ENCODE measurements at places on chromosomes 11 and 22. TPM values are rescaled to one million over a fixed set of nuclear protein-coding genes. Genes with fewer than 3 reads are reported as not detected.

PLA2G6 gene
- total RNA-seq, result 260 TPM

GRCh38 chr22:47153854-47154525, 391.5 kb downstream of the TBC1D22A start:
- no peak for DNase-seq

DNA sequence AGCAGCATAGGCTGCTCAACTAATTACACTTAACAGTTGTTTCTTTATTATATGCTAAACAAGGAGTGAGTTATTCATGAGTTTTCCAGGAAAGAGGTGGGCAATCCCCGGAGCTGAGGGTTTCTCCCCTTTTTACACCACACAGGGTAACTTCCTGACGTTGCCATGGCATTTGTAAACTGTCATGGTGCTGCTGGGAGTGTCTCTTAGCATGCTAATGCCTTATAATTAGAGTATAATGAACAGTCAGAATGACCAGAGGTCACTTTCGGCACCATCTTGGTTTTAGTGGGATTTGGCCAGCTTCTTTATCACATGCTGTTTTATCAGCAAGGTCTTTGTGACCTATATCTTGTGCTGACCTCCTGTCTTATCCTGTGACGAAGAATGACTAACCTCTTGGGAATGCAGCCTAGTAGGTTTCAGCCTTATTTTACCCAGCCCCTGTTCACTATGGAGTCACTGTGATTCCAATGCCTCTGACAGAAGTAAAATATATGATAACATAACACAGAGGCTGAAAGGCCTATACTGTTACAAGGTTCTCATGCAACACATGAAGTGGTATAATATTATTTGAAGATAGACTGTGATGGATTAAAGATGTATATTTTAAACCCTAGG, 41.3 kb upstream of the RDX start:
- DNase-seq, result no peak

- no peak for DNase-seq
Observed at GRCh38 chr11:122115524-122116379, at the start of gene BLID. BLID (minus strand) TSS chr11:122116215; CDS start chr11:122115922, 293 bp downstream.

DNA sequence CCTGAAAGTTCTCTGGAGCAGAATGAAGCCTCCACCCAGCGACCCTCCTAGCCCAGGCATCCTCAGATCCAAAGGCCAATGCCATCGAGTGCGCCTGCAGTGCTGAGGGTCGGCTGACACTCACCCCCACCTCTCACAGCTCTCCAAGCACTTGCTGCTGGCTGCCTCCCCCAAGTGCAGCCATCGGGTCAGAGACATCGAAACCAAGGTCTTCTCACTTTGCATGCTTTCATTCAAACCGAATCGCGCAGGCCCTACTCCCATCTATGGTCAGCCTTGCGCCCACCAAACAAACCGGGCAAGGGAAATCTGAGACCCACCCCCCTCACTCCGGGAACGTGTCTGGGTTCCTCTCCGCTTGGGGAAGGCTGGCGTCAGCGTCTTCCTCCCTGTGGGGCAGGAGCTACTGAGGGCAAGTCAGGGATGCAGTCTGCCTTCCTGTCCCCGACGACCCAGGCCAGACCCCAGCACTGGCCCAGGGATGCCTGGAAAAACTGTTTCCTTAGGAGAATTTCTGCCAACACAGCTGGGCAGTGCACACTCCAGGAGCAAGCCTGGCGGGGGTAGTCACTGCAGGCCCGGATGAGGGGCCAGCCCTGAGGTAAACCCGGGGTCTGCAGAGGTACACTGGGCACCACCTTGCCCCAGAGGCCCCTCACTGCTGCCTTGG, 7.0 kb downstream of the WNT7B start:
- no peak for DNase-seq

- no peak for DNase-seq
Observed at GRCh38 chr11:104011044-104011443, 25.4 kb upstream of the DDI1 start.

GRCh38 chr11:504053-504993, 2.7 kb downstream of the RNH1 start:
- no peak for DNase-seq

SLC22A12 gene
- not detected for total RNA-seq

DNA sequence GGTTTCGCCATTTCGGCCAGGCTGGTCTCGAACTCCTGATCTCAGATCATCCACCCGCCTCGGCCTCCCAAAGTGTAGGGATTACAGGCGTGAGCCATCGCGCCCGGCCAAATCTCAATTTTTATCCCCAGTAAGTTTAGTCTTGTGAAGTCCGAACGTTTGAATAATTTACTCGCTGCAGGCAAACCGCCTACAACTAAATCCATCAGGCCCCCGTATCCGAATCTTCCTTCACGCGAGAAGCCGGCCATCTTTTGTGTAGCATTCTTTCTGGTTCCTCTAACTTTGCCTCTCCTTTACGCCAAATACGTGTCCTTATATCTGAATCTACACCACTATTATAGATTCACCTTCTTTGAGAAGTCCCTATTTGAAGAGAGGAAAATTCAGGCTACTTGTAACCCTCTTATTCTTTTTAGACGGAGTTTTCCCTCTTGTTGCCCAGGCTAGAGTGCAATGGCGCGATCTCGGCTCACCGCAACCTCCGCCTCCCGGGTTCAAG, 581 bp upstream of the EIF3L start:
- no peak for DNase-seq

MS4A7 gene
- 39.8 TPM for total RNA-seq

- peak; percentile 19 for DNase-seq
Observed at GRCh38 chr11:129992161-129992944, 10.3 kb downstream of the PRDM10 start.

SHISAL1 gene
- total RNA-seq, result 3.8 TPM

- DNase-seq, result no peak
Observed at GRCh38 chr11:103907548-103908455, 128.6 kb upstream of the DDI1 start.

DNA sequence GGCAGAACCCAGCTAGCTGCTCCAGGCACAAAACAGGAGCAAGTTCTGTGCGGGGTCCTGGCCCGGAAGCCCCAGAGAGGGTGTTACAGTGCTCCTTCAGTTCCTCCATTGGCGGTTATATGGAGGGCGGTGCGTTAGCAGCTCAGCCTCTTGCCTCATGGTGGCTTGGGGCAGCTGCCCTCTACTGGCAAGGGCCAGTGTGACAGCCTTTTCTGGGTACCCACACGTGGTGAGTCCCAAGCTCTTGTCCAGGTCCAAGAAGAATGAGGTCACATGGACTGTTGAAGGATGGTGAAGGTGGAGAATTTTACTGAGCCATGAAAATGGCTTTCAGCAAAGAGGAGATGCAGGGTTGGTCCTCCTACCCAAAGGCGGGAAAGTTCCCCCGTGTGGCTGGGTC, 100.5 kb downstream of the WT1 start:
- DNase-seq, result no peak

DNA sequence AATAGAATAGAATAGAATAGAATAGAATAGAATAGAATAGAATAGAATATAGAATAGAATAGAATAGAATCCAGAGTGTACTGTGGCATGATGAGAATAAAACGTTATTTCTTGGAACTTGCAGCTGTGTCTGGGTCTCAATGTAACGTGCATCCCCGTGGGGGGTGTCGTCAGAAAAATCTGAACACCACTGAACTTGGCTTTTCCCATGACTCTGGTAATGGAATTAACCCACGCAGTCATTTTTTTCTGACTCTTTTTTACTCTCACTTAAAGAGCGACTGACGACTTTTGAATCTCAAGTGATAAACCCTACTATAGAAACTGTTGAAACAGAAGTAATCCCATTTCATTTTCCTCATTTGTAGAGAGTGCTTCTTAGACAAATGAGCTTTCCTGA, 92.4 kb upstream of the BID start:
- DNase-seq, result no peak

SCN4B gene
- 3.5 TPM for total RNA-seq

OR52I1 gene
- total RNA-seq, result not detected

DNA sequence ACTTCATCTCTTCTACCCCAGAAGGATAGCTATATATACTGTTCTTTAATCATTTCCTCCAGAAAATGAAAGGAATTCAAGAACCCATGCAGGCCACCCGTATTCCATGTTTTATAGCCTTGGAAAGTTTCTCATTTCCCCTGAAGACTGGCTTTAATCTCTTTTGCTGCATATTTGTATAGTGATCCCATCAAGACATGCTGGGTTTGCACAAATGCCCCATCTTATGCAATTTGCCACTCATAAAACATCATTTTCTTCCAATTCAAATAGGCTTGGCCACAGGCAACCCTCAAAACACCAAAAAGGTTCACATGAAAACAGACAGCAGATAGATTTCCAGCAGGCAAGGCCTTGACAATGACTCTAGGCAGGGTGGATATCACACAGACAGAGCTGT, 28.3 kb upstream of the APOA1 start:
- no peak for DNase-seq

CHRNA10 gene
- total RNA-seq, result 1.8 TPM

- DNase-seq, result no peak
Observed at GRCh38 chr22:42396621-42397331, 35.4 kb downstream of the NFAM1 start.

GRCh38 chr11:83002053-83002452, 69.6 kb downstream of the RAB30 start:
- no peak for DNase-seq

DNA sequence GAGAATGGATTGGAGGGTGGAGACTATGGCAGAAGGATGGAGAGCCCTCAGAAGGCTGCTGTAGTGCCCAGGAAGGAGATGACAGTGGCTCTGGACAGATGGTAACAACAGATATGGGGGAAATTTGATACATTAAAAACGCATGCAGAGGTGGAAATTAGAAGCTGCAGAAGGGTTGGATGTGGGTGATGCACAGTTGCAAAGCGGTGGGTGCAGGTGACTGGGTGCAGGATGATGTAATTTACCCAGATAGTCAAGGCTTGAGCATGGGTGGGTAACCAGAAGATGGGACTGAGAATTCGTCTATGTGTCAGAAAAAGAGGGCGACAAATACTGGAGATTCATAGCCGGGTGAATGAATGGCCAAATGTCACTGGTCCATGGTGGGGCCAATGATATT, 570.3 kb downstream of the MN1 start:
- no peak for DNase-seq

GRCh38 chr22:43796567-43796966, 15.5 kb downstream of the EFCAB6 start:
- no peak for DNase-seq

LRRC4C gene
- 2.2 TPM for total RNA-seq

- DNase-seq, result no peak
Observed at GRCh38 chr11:20364341-20364792, 853 bp downstream of the HTATIP2 start.

DNA sequence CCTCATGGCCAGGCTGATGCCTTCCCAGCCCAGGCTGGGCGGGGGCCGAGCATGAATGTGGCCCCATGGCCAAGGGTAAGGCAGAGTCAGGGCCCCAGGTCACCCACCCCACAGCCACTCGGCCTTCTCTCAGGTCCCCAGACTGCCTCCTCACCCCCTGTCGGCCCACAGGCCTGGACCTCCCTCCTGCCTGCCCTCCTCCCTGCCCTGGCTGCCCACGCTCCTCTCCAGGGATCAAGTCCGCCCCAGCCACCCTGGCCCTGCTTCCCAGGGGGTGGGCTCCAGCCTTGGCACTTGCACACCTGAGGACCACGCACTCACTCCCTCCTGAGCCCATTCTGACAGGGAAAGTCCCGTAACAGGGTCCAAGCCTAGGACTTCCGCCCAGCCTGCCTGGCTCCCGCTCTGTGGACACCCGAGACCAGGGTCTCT, 37.8 kb upstream of the TH start:
- peak; percentile 4 for DNase-seq

DNA sequence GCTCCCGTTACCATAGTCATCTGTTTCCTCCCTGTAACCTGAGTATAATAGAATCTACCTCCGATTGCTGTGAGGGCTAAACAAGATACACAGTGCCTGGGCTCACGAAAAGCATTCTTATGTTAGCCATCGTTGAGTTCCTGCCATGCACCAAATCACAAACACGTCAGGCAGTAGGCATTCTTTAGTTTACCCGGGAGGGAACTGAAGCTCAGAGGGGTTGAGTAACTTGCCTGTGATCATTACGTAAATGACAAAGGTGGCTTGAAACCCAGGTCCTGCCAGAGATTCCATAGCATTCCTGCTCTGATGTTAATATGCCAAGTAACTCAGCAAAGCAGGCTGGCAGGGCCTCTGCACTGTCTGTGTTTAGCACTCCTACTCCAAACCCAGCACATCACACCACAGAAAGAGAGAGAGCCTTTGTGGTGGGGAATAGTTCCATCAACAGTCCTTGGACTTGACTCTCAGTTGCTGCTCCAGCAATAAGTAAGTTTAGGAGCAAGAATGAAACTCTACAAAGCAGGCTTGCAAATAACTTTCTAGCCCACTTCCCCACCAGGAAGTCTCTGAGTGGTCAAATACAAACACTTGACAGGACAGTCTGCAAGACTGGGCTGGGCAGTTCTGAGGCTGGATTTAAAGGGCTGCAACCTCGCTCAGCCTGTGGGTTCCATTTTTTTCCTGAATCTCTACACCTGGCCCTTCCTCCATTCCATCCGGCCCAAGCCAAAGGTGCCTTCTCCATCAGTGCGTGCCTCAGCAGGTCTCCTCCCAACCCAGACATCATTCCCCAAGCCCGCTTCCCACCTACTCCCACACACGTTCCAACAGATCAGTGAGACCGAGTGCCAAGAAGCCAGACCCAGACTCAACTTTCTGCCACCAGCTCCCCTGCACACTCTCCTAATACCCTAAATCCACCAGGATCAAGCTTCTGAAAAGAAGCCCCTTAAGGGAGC, 1.1 kb downstream of the SCN2B start:
- no peak for DNase-seq

- no peak for DNase-seq
Observed at GRCh38 chr11:61955422-61956135, 5.4 kb downstream of the BEST1 start.

RFPL3 gene
- not detected for total RNA-seq

- DNase-seq, result no peak
Observed at GRCh38 chr22:44666207-44666585, 35.8 kb upstream of the PRR5 start.

- DNase-seq, result no peak
Observed at GRCh38 chr11:118224511-118225188, at the start of gene JAML. JAML (minus strand) TSS chr11:118225011; CDS start chr11:118214866, 10,145 bp downstream.

CDC42EP2 gene
- 21.5 TPM for total RNA-seq

GRCh38 chr11:19499026-19499669, 213.5 kb upstream of the NAV2 start:
- DNase-seq, result no peak

ACCSL gene
- not detected for total RNA-seq

DNA sequence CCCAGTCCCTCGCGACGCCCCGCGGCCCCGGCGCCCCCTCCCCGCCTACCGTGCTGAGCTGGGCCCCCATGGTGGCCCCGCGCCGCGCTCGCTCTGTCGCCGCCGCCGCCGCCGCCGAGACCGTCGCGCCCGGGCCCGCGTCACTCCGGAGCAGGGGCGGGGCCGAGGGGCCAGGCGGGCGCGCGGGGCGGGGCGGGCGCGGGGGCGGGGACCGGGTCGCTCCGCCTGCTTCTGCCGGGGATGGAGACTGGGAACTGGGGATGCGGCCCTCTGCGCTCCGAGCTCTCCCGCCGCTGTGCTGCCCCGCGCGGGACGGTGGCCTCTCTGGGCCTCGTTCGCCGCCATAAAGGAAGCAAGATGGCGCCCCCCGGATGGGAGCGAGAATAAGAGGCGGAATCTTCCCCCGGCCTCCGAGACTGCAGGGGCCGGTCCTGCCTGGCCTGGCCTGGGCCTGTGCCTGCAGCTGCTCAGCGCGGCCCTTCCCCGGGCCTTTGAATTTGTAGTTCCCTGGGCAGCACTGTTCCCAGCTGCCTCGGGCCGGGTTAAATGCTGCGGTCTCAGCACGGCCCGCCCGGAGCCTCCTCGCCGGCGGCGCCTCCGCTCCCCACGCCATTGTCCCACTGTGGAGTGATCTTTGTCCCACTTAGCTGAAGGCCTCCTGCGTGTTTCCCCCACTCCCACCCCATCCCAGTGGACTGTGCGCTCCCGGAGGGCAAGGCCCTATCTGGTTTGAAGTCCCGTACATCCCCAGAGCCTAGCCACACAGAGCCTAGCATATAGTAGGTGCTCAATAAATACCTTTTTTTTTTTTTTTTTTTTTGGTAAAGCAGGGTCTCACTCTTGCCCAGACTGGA, at the start of gene CYB5R3:
Gene CYB5R3 (minus strand): TSS at position 147 of the 854 bp plus-strand sequence. CDS start 77 bp downstream, at position 70.
- DNase-seq, result peak; percentile 77
